ENCODE measurements at places on chromosomes 7 and 10. TPM values are rescaled to one million over a fixed set of nuclear protein-coding genes. Genes with fewer than 3 reads are reported as not detected.

GRCh38 chr10:79449181-79450146 lies 4.0 kb upstream of the ZCCHC24 start:
- H3K27me3 ChIP-seq = no peaks in the 10 kb centered on the region
- no peak overlapping the region for H3K27ac ChIP-seq
- DNase-seq = no peak
- no peaks in the 10 kb centered on the region for H3K36me3 ChIP-seq

DNA sequence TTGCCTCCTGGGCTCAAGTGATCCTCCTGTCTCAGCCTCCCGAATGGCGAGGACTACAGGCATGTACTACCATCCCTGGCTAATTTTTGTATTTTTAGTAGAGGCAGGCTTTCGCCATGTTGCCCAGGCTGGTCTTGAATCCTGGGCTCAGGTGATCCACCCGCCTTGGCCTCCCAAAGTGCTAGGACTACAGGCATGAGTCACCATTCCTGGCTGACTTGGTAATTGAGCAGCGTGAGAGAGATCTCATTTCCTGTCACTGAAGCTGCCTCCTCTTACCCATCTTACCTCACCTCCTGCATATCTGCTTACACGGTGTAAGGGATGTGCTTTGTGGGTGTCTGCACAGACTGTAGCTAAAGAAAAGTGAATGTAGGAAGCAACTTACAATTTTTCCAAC lies 9.7 kb downstream of the IFIT3 start:
- H3K36me3 ChIP-seq = 0 out of 2 replicates have a peak, but pooled peaks cover 9% of the 10 kb centered on the region
- H3K4me3 ChIP-seq = no peak overlapping the region
- peaks cover 22% of the 10 kb centered on the region for H3K4me1 ChIP-seq
- H3K27me3 ChIP-seq = no peaks in the 10 kb centered on the region
- no peak overlapping the region for H3K27ac ChIP-seq
- peak; percentile 64 for DNase-seq

DNA sequence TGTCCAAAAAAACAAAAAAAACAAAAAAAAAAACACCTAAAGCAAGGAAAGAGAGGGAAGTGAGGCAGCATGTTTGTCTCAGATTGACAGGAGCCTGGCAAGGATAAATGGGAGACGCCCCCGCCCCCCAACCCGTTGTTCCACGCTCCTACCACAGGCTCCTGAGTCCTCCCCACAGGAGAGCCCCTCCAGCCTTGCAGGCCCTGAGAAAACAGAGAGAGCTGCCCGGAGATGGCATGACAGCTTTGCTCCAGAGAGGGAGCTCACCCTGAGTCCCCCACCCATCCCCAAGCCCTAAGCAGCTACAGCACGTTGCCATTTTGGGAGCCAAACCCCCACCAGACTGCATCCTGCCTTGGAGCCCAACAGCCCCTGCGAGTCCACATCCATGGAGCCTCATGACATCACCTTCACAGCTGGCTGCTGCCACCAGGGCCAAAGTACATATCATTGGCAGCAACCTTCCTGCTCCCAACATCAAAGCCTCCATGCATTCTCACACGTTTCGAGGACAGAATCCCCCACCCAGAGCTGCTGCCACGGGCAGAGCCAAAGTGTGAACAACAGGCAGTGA lies 1283.3 kb downstream of the TYW1 start:
- H3K36me3 ChIP-seq = no peaks in the 10 kb centered on the region
- no peaks in the 10 kb centered on the region for H3K4me1 ChIP-seq
- no peak overlapping the region for H3K27ac ChIP-seq
- no peaks in the 10 kb centered on the region for H3K27me3 ChIP-seq
- no peak overlapping the region for H3K4me3 ChIP-seq

DNA sequence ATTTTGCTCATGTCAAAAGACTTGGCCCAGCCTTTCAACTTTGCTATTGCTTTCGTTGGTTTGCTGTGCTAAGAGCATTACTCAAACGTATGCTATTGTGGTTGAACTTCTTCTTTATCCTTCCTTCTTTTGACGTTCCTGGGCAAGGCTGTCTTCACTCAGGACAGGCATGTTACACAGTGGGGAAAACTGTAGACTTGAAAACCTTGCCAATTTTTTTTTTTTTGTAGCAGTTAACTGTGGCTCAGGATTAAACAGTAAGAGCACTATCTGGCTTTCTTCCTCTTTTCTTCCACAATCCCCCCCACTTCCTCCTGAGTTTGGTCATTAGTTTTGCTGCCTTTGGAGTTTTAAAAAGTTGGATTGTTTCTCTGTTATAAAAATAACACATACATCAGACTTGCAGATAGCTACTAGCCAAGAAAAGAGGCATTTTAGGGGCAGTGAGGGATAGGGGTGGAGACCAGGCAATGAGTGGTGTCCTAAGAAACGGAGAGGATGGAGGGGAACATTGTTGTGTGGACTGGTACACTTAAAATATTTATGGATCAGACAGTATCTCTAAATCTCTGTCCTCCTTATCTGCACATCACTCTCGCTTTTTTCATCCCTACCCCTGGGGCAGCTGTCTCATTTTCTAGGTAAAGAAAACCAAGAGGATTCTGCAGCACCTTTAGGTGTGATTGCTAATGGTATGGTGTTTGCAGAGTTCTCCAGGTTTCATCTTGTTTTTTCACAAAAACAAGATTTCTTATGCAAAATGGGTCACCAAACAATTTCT lies 181.7 kb downstream of the LRMDA start:
- H3K27me3 ChIP-seq = peaks cover 26% of the 10 kb centered on the region
- H3K36me3 ChIP-seq = no peaks in the 10 kb centered on the region
- DNase-seq = peak; percentile 31
- no peak overlapping the region for H3K27ac ChIP-seq

DNA sequence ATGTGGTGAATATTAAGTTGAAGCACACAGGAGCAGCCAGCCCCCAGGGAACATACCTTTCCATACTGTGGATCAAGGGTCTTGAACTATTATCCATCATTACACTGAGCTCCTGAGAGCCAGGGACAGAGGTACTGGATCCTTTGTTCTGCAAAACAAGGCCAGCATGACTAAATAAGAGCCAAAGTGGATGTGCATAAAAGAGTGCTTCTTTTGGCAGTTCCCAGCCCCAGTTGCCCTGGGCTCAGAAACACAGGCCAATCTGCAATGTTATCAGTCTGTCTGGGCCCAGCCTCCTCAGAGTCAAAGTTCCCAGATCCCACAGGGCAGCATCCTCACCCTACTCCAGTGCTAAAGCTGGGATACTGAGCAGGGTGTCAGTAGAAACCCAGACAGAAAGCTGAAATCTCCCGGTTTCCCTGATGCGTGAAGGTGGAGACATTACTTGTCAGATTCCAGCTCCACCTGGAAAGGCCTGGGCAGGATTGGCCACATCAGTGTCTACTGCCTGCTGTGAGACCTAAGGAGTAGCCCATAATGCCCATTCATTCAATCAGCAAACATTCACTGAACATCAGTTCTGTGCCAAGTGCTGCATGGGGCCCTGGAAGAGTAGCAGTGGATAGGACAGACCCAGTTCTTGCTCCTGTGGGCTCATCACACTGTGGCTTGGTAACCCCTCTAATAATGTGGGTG lies 342.7 kb downstream of the CXCL12 start:
- DNase-seq = no peak
- no peaks in the 10 kb centered on the region for H3K36me3 ChIP-seq
- no peak overlapping the region for H3K27ac ChIP-seq
- no peak overlapping the region for H3K4me3 ChIP-seq
- no peaks in the 10 kb centered on the region for H3K27me3 ChIP-seq

DNA sequence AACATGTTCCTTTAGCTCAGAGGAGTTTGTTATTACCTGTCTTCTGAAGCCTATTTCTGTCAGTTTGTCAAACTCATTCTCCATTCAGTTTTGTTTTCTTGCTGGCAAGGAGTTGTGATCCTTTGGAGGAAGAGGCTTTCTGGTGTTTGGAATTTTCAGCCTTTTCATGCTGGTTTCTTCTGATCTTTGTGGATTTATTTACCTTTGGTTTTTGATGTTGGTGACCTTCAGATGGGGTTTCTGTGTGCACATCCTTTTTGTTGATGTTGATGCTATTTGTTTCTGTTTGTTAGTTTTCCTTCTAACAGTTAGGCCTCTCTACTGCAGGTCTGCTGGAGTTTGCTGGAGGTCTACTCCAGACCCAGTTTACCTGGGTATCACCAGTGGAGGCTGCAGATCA lies 118.6 kb downstream of the PPP1R9A start:
- no peak for DNase-seq
- no peak overlapping the region for H3K4me3 ChIP-seq
- no peaks in the 10 kb centered on the region for H3K36me3 ChIP-seq
- H3K27me3 ChIP-seq = no peaks in the 10 kb centered on the region

DNA sequence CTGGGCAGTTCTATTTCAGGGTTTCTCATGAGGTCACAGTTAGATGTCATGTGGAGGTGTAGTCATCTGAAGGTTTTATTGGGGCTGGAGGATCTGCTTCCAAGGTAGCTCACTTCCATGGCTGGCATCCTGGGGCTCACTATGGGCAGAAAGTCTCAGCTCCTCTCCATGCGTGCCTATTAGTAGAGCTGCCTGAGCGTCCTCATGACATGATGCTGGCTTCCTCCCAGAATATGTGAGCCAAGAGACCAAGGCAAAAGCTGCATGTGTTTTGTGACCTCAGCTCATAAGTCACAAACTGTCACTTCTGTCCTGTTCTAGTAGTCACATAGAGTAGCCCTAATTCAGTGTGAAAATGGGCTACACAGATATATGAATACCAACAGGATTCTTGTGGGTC lies 524.4 kb downstream of the SUGCT start:
- no peaks in the 10 kb centered on the region for H3K27me3 ChIP-seq
- H3K36me3 ChIP-seq = no peaks in the 10 kb centered on the region
- H3K27ac ChIP-seq = peak overlapping the region; percentile 88
- H3K4me1 ChIP-seq = peaks cover 19% of the 10 kb centered on the region
- no peak overlapping the region for H3K4me3 ChIP-seq
- peak; percentile 53 for DNase-seq

DNA sequence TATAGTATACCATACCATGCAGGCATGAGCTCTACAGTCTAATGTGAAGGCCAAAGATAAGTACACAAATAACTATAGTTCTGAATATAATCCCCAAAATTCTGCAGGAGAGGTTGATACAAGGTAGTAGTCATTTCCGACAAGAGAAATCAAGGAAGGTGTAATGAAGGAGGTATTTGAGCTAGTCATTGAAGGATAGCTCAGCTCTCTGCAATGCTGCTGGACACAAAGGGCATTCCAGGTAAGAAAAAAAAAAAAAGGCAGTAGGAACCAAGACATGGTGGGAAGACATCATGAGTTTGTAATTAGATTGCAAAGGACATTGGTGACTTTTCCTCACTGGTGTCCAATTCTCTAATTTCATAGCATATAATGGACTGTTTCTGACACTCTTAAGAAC lies 285.3 kb downstream of the AHR start:
- no peak overlapping the region for H3K4me3 ChIP-seq
- no peak for DNase-seq
- no peak overlapping the region for H3K27ac ChIP-seq
- no peaks in the 10 kb centered on the region for H3K27me3 ChIP-seq
- peaks cover 20% of the 10 kb centered on the region for H3K4me1 ChIP-seq
- no peaks in the 10 kb centered on the region for H3K36me3 ChIP-seq

- H3K4me3 ChIP-seq = no peak overlapping the region
- H3K4me1 ChIP-seq = peaks cover 10% of the 10 kb centered on the region
- H3K27me3 ChIP-seq = no peaks in the 10 kb centered on the region
- peak; percentile 60 for DNase-seq
- H3K36me3 ChIP-seq = no peaks in the 10 kb centered on the region
These were observed 48.3 kb downstream of the CSTF2T start for GRCh38 chr10:51651063-51651462.

Gene MCM10
- 4.7 TPM for polyA plus RNA-seq

Gene OR2A12
- polyA plus RNA-seq = not detected
